ENCODE measurements at places on chromosomes 7 and 10.
A peak's percentile ranks its signal among the peaks of the same experiment; 100 is the strongest.

DNA sequence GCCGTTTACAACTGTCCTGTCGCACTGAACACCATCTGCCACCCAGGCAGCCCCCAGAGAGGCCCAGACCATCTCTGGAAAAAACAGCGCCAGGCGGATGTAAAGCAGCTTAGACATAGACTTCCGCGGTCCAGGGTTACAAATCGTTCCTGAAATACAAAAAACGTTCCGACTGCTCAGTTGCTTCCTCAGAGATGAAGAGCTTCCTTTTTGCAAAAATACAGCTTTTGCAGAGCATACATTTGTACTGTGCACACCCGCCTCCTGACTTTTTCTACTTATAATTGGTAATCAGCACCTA lies 11.4 kb downstream of the DAGLB start:
- DNase-seq = no peak

DNA sequence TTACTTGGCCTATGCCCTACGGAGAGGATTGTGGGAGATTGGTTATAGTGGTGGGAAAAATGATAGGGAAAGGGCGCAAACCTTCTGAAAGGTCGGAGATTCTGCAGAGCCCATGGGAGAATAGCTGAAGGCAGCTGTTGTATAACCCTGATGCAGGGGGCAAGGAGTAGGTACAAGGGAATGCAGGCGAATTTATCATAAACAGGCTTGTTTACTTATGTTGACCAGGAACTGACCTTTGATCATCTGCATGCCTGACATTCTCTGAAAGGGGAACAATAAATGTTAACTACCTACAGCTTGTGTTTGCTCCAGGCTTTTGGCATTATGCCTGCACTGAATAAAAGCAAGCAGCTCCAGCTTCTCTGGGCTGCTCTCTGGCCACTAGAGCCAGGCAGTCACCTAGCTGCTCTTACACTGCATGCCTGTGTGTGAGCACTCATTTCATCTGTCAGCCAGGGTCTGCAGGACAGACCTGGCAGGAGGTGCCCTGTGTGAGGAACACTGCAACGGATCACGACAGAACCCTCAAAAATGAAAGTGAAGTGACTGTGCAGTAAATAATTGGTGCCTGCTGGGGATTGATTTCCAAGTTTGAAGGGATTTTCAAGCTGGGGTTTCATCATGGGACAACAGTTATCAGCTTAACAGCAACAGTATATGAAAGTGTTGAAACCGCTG lies 31.1 kb upstream of the ABCA13 start:
- DNase-seq = no peak

DNA sequence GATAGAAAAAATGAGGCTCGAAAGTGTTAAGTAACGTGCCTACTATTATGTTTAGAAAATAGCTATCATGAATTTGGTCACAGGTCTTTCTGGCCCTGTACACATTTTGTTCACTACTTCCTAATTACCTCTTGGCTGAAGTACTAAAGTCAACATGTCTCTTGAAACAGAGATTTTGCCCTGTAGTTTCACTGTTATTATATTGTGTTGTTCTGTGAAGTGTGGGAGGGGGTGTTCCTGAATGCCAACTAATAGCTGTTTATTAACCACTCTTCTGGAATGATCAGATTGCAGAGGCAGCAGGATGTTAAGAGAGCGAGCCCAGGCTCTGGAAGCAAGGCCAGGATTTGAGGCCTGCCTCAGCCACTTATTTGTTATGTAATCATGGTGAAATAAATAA lies 72.1 kb downstream of the RNF133 start:
- no peak for DNase-seq

- no peak for DNase-seq
Measured at GRCh38 chr10:116324227-116324950, at the start of gene CCDC172. Gene CCDC172, plus strand, starts transcription at chr10:116324448. Its CDS starts 564 bp downstream, at chr10:116325012.

- DNase-seq = no peak
Measured at GRCh38 chr10:121833387-121833786, 94.4 kb downstream of the ATE1 start.

DNA sequence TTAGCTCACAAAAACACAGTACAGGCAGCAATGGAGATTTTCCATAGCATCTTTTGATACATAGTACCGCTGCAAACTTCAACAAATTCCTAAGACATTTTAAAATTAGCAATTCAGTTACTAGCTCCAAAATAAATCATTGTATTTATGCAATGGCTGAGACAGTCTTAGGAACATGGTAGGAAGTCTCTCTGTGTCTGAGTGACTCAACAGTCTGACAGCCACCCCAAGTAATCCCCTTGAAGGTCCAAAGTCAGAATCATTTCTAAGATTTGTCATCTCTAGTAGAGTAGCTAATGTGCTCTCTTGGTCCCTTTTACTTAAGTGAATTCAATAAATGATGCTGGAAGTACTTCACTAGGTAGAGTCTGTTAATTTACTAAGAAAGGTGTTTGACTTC lies 93.8 kb upstream of the NOBOX start:
- DNase-seq = no peak

DNA sequence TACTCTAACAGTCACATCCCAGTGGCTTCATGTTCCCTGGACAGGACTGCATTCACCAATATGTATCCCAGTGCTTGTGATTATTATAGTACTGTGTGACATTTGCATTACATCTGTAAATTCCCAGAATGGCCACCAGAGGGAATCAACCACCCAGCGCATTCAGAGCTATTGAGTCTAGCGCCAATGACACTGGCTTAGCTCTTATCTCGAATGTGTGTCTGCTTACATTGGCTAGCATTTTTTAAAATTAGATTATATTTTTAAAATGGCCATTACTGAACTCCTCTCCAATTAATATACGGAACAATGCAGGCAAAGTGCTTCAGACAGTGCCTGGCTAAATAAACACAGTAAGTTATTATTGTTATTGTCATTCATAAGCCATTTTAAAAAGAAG lies 36.3 kb downstream of the TRIL start:
- DNase-seq = peak; percentile 5

Data from GM12864 (cell line).